SIG-M5 (cell line): ENCODE measurements at places on chromosomes 11 and 22.

DNA sequence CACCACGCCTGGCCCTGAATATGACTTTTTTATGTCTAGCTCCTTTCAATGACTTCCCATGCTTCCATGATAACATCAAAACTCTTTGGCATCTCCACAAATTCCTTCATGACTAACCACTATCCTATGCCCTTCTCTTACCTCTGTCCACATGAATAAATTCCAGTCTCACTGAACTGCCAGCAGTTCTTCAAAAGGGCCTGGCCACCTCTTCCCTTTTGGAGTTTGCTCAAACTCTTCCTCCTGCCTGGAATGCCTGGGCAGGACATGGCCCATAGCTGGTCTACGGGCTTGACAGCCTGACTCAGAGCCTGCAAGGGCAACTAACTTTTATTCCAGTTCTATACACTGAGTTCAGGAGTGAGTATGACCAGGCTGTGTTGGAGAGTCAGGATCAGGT is 41.8 kb upstream of the ZBTB16 start:
- no peak for DNase-seq

- no peak for DNase-seq
Measured at GRCh38 chr11:15493066-15493465, 378.3 kb downstream of the INSC start.

- DNase-seq: no peak
Measured at GRCh38 chr11:415640-416041, 842 bp upstream of the SIGIRR start.

GRCh38 chr11:72848846-72849466 is 34.7 kb downstream of the ATG16L2 start:
- DNase-seq: no peak

DNA sequence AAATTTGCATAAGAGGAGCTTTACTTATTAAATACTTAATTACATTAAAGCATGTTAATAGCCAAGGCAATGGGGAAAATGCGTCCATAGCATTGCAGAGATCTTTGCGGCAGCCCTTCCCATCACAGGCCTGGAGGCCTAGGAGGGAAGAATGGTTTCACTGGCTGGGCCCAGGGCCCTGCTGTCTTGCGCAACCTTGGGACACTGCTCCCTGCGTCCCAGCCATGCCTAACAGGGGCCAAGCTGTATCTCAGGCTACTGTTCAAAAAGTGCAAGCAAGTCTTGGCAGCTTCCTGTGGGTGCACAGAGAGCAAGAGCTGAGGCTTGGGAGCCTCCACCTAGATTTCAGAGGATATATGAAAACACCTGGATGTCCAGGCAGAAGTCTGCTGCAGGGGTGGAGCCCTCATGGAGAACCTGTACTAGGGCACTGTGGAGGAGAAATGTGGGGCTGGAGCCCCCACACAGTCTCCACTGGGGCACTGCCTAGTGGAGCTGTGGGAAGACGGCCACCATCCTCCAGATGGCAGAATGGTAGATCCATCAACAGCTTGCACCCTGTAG is 46.0 kb downstream of the THAP12 start:
- DNase-seq: no peak

GRCh38 chr11:97354576-97354975 is 964.8 kb downstream of the JRKL start:
- DNase-seq: no peak
